Cardiac muscle cell (in vitro differentiated cells and primary cell): ENCODE measurements at places on chromosomes 6 and 20.

DNA sequence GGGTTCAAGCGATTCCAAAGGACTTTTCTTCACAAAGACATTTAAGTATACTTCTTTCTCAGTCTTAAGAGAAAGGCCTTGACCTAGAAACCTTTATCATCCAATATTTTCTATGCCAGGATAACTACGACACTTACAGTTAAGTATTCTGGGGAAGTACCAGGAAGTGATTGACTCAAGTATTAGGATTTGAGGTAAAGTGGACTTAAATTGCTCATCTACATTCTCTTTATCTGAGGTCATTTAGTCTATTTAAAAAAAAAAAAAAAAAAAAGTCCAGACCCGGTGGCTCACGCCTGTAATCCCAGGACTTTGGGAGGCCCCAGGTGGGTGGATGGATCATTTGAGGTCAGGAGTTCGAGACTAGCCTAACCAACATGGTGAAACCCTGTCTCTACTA, 114.7 kb downstream of the ZFAND3 start:
- DNase-seq = no peak

DNA sequence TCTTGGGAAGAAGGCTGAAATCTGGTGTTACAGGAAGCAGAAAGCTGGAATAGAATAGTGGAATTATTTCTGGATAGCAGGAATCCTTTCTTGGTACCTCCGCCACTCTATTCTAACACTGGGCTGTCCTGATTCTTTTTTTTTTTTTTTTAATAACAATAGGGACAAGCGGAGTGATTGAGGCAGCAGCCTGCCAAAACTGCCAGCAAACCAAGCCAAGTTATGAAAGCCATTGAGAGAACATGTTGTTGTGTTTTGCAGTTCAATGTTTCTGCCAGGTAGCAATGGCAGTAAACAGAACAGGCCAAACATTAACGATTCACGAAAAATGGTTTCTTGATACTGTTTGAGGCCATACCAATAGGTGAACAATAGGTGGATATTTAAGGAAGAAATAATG, 47.1 kb downstream of the SLC26A8 start:
- no peak for DNase-seq

DNA sequence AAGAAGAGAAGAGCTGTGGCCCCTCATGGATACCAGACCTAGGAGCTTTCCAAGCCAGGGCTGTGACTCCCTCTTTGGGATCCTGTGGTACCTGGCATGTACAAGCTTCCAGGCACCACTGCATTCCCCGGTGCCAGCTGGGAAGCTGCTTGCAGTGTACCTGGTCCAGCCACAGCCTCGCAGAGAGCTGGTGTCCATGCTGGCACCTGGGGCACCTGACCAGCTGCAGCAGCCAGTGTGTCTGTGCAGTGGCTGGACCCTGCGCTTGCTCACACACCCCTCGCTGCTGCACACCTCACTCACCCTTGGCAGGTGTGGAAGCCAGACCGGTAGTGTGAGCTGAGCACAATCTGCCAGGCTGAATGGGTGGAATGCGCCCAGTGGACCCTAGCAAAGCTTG, 190.9 kb upstream of the MAN1A1 start:
- DNase-seq = no peak

GRCh38 chr20:15865553-15865952, 707.7 kb downstream of the KIF16B start:
- no peak for DNase-seq

DNA sequence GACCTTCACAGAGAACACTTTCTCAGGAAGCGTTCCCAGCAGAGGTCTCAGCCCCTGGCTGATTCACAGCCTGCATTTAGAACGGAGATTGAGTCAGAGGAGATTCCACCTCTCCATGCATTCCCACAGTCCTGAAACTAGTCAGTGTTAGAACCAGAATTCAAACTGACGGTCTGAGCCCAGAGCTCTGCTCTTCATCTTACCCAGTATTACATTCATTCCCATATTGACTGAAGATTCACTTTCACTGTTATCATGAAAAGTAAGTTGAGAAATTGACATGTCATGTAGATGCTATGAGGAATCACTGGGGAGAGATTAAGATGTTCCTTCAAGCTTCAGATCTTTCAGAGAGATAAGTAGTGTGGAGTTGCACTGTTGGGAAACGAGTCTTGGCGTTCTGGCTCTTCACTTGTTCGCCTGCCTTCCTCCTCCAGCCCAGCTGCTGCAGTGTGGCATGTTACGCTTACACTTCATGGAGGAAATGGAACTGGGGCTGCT, 28.3 kb downstream of the MAS1 start:
- peak; percentile 38 for DNase-seq

DNA sequence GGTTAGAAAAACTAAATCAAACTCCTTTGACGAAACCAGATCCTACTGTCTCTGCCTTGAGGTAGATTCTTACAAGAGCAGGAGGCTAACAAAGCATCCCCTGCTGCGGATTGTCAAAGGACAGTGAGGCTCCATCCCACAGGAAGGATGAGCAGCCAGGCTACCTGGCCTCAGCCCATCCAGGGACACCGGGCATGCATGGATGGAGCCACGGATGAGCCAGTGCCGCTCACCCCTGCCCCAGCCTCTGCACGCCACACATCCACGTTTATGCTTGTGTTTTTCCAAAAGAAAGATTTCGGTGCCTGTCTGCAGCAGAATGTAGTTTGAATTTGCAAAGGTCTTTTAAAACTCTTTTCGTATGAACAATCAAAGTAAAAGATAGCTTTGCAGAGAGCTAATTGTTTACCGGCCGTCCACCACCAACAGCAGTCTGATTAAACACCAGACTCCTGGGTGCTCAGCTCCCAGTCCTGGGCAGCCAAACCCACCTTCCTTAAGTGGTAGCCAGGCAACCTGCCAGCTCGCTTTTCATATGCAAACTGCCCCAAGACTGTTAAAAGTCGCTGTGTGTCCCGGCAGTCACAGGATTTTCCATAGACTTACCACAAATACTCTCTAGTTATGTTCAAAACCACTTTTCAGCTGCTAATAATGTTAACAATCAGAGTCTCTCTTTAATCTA, 999 bp downstream of the THBS2 start:
- DNase-seq = peak; percentile 16

- no peak for DNase-seq
These were observed 431.5 kb downstream of the HACE1 start for GRCh38 chr6:104428184-104428583.

- DNase-seq = no peak
These were observed 16.7 kb downstream of the TSBP1 start for GRCh38 chr6:32355018-32355417.

DNA sequence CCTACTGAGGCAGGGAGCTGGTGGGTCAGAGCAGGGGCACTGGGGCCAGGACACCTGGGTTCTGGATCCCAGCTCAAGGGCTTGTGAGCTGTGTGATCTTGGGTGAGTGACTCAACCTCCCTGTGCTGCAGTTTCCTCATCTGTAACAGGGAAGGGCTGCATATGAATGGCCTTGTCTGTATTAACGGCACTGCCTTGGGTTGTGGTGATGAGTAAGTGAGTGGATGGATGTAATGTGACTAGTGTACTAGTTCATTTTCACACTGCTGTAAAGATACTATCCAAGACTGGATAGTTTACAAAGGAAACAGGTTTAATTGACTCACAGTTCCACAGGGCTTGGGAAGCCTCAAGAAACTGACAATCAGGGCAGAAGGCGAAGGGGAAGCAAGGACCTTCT, 233.5 kb downstream of the TAF4 start:
- DNase-seq = no peak

GRCh38 chr6:25570578-25570977, 81.4 kb upstream of the SCGN start:
- DNase-seq = no peak

GRCh38 chr6:152309648-152310047, 327.5 kb downstream of the SYNE1 start:
- DNase-seq = no peak

DNA sequence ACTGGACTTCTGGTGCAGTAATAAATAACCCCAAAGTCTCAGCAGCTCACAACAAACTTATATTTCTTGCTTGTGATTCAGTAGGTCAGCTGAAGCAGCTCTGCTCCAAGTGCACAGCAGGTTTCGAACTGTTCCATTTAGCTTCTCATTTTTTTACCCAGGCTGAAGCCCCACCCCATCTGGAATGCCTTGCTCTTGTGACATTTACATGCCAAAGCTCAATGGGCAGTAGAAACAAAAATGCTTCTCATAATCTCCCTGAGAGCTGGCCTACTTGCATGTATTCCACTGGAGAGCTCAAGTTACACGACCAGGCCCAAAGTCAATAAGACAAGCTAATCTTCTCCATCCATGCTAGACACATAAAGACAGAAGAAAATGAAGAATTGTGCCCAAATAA, 165.2 kb downstream of the HAO1 start:
- no peak for DNase-seq

GRCh38 chr6:37083243-37084138, 78.0 kb downstream of the FGD2 start:
- peak; percentile 99 for DNase-seq

DNA sequence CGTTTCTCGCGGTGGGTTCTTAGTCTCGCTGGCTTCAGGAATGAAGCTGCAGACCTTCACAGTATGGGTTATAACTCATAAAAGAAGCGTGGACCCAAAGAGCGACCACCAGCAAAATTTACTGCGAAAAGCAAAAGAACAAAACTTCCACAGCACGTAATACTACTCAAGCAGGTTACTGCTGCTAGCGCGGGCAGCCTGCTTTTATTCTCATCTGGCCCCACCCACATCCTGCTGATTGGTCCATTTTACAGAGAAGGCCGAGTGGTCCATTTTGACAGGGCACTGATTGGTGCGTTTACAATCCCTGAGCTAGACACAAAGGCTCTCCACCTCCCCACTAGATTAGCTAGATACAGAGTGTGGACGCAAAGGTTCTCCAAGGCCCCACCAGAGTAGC, 17.4 kb downstream of the LY86 start:
- DNase-seq = no peak

- DNase-seq = no peak
These were observed 159.4 kb upstream of the PRSS16 start for GRCh38 chr6:27088068-27088467.

DNA sequence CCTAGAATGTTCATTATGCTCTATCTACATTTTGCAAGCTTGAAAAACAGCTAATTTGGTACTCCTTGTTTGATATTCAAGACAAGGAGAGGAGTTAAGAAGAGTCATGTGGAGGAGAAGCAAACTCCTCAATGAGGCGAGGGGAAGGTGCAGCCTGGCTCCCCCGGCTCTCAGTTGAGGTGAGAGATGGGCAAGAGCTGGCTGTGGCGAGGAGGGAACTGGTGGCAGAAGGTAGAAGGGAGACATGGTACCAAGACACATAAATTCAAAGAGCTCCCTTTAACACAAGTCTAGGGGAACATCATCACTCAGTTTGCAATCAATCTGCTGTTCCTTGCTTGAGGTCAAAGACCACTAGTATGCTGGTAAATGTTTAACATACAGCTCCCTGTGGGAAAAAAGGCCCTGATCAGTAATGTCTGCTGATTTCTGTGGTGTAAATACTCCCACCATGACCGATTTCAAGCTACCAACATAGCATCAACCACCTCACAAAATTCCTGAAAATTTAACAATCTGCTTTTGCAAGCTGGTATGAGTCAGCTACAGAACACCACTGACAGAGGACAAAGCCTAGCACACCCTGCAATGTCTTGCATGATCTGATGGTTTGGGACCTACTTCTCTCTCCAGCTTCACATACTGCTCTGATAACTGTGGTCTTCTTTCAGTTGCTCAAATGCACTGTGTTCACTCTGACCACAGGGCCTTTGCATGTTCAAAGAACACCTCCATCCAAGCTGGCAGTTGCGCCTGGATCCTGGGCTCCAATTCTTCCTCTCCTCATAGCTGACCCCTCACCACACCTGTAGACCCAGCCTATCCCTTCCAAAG, 516.3 kb upstream of the CHD6 start:
- DNase-seq = no peak

- DNase-seq = no peak
These were observed 41.6 kb downstream of the NUP153 start for GRCh38 chr6:17665132-17665531.

GRCh38 chr6:81831274-81831673, 78.8 kb upstream of the TENT5A start:
- no peak for DNase-seq

DNA sequence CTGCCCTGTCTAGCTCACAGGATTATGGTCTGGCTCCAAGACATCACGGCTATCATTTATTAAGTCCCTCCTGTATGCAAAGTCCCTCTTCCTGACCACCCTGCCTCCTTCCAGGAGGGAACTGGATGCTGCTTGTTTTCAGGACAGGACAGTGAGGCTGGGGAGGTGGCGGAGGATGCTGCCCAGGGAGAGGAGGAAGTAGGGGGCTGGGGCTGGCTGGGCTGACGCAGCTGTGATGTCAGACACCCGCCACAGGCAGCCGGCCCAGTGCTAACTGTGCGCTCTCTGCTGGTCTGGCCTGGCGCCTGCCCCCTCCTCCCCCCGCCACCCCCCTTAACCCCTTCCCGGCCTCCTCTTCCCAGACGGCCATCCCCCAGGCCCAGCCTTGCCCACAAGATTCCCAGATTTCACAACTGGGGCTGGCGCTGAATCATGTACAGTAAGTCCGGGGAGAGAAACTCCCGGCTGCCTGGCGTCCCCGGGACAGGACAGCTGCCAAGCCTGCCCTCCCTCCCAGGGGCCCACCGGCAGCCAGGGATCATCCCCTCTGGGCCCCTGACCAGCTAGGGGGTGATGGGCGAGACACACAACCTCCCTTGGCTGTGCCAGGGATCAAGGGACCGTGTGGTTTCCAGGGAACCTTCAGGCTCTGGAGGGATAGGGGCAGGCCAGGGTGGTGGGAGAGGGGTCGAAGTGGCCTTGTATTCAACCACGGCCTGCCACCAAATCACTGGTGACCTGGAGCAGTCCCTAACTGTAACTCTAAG, 118.1 kb downstream of the CEBPB start:
- DNase-seq = peak; percentile 99

- DNase-seq = no peak
These were observed 1.5 kb downstream of the HTR1E start for GRCh38 chr6:86938814-86939213.

DNA sequence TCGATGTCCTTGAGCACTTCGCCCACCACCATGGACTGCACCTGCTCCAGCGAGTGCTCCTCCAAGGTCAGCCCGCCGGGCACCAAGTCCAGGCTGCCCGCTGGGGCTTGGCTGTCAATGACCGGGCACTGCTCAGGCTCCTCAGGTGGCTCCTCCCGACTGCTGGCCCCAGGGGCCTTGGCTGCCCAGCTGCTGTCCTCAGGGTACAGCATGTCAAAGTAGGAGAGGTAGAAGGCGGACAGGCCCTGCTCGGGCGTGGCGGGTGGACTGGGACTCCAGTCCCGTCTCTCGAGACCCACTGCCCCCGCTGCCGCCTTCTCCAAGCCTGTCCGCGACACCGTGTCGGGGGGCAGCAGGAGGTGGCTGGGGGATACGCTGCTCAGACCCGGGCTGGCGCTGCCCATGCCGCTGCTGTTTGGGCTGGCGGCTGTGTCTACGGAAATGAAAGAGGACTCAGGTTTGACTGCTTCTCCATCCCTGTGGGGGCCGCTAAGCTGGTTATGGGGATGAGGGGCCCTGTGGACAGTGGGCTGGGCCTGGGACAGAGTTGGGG, 12.0 kb downstream of the SPDEF start:
- DNase-seq = no peak

DNA sequence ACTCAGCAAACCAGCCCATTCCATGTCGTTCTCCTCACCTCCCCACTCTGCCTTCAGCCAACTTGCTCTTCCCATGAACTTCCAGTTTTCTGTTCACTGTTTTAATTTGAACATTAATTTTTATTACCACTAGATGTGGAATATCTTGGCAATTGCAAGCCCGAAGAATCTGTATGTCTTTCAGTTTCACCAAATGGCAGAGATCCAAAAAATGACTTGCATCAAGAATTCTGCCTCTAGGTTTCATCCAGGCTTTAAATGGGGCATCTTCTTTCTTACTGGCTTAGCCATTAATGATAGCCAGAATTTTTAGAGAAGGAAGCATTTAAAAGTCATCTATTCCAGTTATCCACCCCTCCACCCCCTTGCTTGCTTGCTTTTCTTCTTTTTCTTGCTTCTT, 39.0 kb downstream of the CAP2 start:
- peak; percentile 31 for DNase-seq
